GM12891 (cell line): ENCODE measurements at places on chromosomes 11 and 22.

DNA sequence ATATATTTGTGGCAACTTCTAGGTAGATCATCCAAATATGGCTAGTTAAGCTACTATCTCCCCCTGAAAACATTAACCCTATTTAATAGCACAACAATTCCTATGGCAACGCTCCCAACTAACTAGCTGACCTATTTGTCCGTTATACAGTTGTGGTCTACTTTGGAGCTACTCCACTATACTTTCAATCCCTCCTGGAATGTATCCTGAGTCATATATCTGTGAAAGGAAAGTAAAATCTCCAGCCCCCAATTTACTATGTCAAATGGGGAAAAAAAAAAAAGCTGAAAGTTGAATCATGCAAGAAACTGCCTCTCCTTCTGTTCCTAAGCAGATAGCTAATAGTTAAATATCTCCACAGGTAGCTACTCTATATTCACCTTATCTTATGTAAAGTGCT lies 128.5 kb downstream of the CD44 start:
- no peak for DNase-seq

DNA sequence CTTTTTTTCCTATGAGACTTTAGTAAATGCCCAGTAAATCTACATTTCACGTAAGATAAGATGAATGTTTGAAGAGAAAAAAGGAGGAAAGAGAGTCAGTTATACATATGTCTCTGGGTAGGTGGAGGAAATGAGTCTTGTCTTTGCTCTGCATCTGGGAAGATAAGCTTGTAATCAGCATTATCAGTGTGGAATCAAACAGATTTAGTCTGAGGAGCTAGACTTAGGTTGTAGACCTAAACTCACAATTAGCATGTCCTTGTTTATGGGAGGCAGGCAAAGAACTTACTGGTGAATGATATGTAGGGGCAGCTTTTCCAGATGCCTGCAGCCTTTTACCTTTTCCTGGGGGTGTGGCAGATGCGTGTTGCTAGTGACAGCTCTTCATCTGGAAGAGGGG lies 962.3 kb downstream of the TBC1D22A start:
- no peak for DNase-seq

GRCh38 chr22:49815641-49816091 lies 12.0 kb downstream of the BRD1 start:
- DNase-seq = no peak

DNA sequence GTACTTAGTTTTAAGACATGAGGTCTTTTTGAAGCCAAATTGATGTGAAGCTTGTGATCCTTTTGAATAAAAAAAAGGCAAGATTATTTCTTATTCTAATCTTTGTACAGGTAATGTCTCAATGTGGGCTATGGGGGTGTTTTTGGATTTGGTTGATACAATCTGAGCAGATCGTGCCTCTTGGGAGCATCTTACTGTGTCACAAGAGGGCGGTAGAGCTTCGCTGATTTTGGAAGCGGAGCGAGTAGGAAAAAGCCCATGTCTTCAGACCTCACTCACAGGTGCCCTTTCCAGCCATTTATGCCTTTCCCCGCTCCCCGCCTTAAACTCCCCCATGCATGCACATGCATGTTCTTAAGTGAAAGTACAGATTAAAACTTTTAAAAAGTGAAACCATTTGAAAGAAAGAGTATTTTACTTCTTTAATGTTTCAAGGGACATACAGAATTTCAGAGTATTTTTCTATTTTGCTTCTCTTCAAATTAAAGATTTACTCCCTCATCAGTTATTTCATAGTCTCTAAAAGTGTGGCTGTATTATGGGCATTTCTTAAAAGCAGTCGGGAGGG lies 18.8 kb downstream of the DDX25 start:
- DNase-seq = peak; percentile 46

DNA sequence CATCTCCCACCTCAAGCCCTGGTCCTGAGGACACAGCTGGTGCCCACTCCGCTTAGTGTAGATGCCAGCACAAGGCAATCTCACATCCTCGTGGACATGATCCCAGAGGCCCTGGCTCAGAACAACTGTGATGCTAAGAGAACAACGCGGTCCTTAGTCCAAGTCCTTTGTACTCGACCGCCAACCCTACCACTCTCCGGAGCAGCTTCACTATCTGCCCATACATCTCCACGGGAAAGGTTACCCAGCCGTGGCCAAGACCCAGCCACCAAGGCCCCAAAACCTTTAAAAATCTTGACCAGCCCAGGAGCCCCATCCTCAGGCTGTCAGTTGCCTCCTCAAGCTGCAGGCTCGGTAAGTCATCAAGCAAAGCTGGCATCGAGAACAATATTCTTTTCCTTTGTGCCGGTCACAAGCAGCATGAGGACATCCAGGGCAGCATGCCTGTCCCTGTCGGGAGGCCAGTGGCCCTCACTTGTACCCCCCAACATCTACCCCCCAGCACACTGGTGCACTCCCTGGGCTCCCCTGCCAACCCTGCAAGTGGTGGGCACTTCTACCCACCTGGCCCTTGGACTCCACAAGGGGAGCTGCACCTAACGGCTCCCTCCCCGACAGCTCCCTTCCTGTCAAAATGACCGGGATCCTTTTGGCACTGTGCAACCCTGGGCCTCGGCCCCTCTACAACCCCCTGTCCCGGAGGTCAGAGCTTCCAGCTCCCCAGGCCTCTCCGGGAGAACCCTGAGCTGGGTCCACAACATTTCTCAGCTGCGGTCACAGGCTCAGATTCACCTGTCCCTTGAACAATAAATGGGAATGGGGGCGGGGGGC lies 2.5 kb downstream of the OSBPL5 start:
- peak; percentile 5 for DNase-seq

DNA sequence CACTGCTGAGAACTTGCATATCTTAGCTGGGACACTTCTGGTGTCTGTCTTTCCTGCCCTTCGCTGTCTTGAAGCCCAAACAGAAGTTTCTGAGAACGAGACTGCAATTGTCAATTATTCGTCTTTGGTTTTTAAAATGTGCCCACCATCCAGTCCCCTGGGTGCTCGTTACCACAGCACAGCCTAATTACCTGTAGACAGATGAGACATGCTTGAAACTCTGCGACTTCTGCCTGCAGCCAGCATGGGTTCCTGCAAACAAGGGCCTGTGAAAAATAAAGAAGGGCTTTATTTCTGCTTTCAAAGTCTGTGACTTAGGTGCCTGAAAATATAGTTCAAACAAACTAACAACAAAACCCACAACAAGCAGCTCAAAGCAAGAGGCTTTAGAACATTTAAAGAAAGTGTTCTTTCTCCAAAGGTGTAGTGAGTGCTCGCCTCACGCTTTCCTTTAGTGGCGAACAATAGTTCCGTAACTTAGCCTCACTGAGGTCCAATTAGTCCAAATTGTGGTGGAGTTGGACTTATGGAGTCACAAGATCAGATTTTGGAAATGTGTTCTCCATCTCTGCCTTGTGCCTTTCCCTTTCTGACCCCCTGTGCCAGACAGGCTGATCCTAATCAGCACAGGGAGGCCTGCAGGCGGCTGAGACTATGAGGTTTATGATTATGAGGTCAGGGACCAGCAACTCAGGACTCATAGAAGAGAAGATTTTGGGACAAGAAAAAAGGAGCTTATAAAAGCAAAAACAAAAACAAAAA lies 20.4 kb upstream of the GRAMD1B start:
- DNase-seq = no peak

GRCh38 chr11:214083-214482 lies 6.6 kb downstream of the RIC8A start:
- no peak for DNase-seq

GRCh38 chr11:61611309-61611708 lies 30.4 kb upstream of the SYT7 start:
- no peak for DNase-seq

- no peak for DNase-seq
These were observed 201.1 kb downstream of the CADM1 start for GRCh38 chr11:115302946-115303703.

DNA sequence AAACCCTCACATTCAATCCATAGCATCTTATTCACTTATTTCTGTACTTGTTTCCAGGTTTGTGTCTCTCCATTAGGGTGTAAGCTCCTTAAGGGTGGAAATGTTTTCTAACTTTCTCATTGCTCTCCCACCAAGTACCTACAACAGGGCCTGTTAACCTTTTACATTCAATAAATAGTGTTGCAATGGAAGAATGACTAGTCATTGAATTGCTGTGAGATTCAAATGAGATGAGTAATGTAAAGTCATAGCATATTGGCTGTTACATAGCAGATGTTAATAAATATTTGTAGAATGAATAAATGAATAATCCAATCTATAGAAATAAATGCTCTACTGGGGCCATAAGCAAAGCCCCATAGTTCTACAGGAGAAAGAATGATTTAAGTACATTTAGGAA lies 75.4 kb upstream of the DDI1 start:
- no peak for DNase-seq

DNA sequence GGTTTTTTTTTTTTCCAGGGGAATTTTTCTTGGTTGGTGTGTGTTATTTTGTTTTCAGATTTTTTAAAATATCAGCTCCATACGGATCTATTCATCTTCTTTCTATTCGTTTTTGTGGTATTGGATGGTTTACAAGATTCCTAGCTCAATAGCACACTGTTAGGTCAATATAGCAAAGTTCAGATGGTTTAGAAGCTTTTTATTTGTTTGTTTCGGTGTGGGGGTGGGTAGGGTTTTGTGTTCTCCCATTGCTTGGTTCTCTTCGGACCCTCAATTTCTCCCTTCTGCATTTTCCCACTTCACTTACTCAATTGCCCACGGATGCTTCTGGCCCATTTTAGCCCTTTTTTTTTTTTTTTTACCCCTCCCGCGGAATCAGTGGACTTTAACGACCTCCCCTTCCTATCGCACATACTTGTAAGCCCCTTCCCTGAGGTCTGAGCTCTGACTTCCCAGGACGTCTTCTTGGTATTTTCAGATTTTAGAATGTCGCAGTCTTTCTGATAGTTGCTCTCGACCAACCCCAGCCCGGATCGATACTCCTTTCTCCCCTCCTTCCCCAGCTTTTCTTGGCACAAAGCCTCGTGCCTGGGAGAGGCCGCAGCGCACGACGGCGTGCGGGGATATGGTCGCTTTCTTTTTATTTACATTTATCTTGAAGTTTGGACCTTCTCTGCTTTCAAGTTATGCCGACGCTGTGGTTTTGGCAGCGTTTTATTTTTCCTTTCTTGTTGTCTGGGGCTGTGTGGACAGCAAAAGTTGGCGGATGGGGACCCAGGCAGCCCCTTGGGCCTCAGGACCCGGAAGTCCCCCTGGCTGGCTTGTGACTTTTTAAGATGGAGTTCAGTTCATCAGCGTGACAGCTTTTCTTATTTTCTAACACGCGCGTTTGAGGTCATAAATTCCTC lies 4.4 kb upstream of the SPDYC start:
- DNase-seq = no peak

- no peak for DNase-seq
These were observed 14.1 kb upstream of the GLYAT start for GRCh38 chr11:58745705-58746364.

GRCh38 chr11:86313793-86314192 lies 11.8 kb downstream of the HIKESHI start:
- no peak for DNase-seq

- DNase-seq = no peak
These were observed 85.8 kb upstream of the NARS2 start for GRCh38 chr11:78660471-78660870.

GRCh38 chr11:1505480-1505879 lies 18.9 kb upstream of the MOB2 start:
- DNase-seq = no peak

DNA sequence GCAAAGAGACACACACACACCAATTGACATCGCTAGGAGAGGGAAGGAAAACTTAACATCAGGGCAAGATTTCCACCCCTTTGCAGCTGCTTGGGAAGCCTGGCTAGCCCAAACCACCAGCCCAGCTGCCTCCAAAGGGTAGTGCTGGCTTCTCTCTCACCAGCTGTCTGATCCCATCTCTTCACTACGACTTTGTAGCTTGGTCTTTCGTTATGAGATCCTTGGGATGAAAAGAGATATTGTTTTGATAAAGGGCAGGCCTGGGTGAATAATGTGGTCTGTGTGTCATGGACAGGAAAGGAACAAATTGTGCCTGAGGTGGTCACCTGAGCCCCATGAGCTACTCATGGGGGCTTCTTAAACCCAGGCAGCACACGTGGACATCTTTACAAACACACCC lies 101.9 kb downstream of the ARL14EP start:
- DNase-seq = no peak

DNA sequence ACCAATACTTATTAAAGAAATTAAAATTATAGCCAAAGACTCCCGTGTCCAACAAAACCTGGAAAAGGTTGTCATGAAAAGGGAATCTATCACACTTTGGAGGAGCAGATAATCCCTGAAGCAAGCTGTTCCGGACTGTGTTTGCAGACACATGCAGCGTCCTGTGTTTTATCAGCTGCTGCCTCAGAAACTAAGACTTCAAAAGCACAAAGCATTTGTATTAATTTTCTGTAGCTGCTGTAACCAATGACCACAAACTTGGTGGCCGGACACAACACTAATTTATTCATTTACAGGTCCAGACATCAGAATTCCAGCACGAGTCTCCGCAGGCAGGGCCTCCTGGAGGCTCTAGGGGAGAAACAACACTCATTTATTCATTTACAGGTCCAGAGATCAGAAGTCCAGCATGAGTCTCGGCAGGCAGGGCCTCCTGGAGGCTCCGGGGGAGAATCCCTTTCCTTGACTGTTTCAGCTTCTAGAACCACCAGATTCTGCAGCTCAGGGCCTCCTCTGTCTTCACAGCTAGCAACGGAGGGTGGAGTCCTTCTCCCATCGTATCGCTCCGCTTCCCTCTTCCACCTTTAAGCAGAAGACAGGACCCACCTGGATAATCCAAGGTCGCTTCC lies 465.3 kb downstream of the BRD1 start:
- DNase-seq = no peak

DNA sequence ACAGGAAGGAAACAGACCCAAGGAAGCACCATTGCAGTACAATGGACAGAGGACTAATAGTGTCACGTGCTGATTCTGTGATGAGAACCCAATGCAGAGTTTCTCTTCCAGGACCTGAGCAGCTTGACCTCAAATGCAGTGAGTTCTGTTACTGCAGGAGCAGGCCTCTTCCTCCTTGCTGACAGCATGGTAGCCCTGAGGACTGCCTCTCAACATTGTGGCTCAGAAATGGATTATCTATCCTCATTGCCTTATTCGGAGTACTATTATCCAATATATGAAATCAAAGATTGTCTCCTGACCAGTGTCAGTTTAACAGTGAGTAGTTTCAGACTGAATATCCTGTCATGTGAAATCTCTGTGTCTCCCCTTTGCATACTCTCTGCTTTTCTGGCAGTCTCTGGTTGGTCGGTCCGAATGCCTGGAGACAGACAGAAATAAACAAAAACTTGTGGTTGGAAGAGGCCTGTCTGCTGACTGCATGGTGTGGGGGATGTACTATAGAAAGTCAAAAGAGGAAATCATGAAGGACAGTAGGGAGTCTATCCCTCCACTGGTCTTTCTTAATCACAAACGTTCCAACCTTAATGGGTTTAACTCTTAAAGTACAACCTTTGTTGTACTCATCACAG lies 6.9 kb upstream of the MS4A14 start:
- peak; percentile 11 for DNase-seq
